ENCODE measurements at places on chromosomes 13 and 19. TPM values are rescaled to one million over a fixed set of nuclear protein-coding genes. Genes with fewer than 3 reads are reported as not detected.

The R3HDM4 gene
- total RNA-seq = 36.7 TPM

The ZNF230 gene
- total RNA-seq = 1.3 TPM

The ZSCAN1 gene
- total RNA-seq = 0.34 TPM

The KCTD12 gene
- total RNA-seq = 8.5 TPM

The LINGO3 gene
- not detected for total RNA-seq
